Cardiac fibroblast (primary cell): ENCODE measurements at places on chromosomes 6 and 20.

- no peak for DNase-seq
Observed at GRCh38 chr6:52135217-52135616, 47.8 kb upstream of the PKHD1 start.

GRCh38 chr20:3663031-3663701, at the start of gene GFRA4:
TSS of gene GFRA4 (minus strand) at chr20:3663399. CDS start at chr20:3663399, 0 bp downstream.
- no peak for DNase-seq

DNA sequence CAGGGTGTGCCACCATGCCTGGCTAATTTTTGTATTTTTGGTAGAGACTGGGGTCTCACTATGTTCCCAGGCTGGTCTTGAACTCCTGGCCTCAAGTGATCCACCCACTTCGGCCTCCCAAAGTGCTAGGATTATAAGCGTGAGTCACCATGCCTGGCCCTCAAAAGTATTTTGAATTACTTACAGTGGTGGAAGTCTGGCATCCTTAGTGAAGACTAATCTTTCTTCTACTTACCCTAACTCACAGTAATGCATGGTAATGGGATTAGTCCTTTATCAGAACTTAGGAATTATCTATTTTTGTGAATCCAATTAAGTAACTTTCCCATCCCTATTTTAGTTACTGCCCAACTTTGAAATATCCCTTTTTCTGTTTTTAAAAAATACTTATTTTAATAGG, 3.9 kb downstream of the RWDD1 start:
- no peak for DNase-seq

DNA sequence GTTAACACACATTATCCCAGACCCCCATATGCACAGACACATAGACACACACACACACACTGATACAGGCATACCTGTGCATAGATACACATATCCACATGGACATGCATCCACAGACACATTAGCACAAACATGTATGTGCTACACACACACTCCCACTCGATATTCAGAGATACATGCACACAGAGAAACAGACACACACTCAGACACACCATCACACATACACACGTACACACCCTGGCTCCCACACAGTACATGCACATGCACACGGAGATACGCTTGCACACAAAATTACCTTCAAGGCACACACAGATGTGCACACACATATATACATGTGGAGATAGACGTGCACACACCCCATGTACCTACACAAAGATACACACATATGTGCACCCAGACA, 19.7 kb downstream of the RBM38 start:
- no peak for DNase-seq

DNA sequence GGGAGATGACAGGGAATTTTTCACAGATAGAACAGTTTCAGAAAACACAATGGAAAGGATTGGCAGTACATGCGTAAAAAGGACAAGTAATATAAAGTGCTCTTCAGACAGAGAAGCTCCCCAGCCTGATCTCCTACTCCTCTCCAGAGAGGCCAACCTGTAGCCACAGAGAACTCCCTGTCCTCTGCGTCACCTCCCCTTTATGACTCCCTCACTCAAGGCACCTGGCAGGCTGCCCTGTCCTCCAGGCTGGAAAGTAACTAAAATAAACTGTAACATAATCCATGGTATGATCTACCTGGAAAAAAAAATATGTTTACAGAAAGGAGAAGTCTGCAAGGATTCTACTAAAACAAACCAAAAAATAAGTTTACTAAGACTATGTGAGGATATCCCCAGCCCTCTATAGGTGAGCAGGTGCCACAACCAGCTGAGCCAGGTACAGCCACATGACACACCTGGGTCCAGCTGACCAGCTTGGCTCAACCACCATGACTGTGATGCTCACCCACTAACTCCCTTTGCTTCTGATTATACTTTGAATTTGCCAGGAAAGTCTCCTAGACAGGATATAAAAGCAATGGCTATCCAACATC, 29.2 kb downstream of the MBOAT1 start:
- DNase-seq: no peak

GRCh38 chr6:11632795-11633511, 95.4 kb downstream of the TMEM170B start:
- peak; percentile 90 for DNase-seq

- no peak for DNase-seq
Observed at GRCh38 chr20:48680650-48681049, 147.1 kb downstream of the PREX1 start.

GRCh38 chr20:18019068-18019467, 38.6 kb downstream of the OVOL2 start:
- DNase-seq: peak; percentile 32

DNA sequence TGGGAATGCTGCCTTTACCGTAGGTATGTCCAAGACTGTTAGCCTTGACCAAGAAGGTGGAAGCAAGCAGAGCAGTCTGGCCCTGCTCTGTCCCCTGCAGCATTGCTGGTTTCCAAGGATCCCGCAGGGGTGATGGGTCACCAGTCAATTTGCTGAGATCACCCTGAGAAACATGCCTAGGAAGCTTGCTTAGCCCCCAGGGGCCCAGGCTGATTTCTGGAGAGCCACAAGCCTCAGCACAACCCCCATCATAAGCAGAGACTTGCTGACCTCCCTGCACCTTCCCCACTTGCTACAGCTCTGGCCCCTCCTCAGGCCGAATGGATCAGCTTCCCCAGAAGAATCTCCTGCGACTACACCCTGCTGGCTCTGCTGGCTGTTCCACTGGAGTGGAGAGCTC, 21.5 kb downstream of the ARHGAP40 start:
- no peak for DNase-seq

- no peak for DNase-seq
Observed at GRCh38 chr6:30122515-30122914, 9.6 kb upstream of the TRIM31 start.

GRCh38 chr6:128521282-128521632, 858 bp upstream of the PTPRK start:
- peak; percentile 76 for DNase-seq

DNA sequence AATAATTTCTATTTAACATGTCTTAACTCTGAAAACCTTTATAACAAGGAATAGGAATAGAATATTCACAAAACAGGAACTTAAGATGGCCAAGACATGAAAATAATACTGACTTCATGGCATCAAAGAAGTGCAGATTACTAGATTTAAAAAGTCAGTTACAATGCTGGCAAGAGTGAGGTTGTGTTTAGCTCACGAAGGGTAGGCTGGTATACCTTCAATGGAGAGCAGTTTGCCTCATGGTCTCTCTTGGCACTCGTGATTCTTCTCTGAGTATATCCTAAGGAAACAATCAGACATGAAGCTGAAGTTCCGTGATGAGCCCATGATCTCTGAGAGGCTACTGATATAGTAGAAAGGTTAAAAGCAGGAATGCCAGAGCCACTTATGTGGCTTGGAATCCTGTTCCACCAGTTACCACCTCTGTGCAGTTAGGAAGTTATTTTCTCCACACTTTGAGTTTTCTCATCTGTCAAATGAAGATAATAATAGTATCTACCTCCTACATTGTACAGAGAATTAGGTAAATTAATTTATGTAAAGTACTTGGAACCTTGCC, 7.2 kb downstream of the NCOA7 start:
- no peak for DNase-seq

DNA sequence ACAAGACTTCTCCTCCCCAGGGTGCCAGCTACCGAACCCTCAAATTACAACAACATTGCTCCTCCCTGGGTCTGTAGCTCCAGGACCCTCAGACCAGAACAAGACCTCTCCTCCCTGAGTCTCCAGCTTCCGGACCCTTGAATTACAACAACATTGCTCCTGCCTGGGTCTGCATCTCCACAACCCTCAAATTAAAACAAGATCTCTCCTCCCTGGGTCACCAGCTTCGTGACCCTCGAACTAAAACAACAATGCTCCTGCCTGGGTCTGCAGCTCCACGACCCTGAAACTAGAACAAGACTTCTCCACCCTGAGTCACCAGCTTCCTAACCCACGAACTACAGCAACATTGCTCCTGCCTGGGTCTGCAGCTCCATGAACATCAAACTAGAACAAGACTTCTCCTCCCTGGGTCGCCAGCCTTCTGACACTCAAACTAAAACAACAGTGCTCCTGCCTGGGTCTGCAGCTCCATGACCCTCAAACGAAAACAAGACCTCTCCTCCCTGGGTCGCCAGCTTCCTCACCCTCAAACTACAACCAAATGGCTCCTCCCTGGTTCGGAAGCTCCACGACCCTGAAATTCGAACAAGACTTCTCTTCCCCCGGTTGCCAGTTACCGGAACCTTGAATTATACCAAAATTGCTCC, 324.5 kb downstream of the PREX1 start:
- no peak for DNase-seq

GRCh38 chr6:26596579-26597388, at the start of gene ABT1:
TSS of gene ABT1 (plus strand) at chr6:26596953. CDS start at chr6:26596983, 30 bp downstream.
- DNase-seq: peak; percentile 99

DNA sequence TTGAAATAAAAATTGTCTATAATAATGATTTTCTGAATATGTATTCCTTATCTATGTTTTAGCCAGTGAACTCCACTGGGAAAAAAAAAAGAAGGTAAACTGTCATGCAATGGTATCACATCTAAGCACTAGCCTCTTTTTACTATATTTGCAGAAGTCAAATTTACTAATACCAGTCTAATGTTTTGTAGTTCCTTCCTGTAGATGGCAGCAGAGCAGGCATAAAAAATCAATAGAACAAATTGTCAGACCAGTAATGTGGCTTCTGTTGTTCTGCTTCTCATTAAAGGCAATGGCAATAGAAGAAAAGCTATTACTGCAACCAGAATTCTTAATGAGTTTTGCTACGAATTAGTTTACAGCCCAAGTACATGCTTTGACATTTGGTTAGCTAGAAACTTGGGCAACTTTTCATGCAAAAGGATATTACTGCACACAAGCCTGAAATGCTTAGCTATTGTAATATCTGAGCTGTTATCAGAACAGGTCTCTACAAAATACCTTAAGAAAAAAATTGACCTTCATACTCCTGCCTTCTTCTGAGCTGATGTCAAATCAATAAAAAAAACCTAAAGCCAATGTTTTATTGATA, 476.9 kb downstream of the KHDRBS2 start:
- peak; percentile 1 for DNase-seq

- peak; percentile 47 for DNase-seq
Observed at GRCh38 chr6:108831104-108831503, 17.1 kb upstream of the ARMC2 start.

GRCh38 chr20:25457886-25458680, 50.6 kb downstream of the GINS1 start:
- DNase-seq: no peak

- no peak for DNase-seq
Observed at GRCh38 chr6:55266896-55267295, 60.4 kb upstream of the GFRAL start.

DNA sequence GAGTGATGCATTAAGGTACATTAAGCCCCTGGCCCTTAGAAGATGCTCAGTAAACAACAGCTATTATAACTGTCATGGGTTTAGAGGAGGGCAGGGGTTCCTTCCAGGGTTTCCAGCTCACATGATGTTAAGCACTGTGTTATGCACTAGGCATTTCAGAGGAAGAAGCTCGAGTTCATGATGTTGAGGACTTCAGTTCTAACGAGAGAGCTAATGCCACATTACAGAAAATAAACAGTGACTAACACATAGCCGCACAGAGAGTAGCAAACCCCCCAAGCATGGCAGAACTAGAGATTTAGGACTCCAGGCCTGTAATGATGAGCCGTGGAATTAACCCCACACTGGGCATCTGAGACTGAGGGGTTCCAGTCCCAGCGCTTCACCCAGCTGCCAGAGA, 105.2 kb downstream of the UNC5CL start:
- DNase-seq: no peak

DNA sequence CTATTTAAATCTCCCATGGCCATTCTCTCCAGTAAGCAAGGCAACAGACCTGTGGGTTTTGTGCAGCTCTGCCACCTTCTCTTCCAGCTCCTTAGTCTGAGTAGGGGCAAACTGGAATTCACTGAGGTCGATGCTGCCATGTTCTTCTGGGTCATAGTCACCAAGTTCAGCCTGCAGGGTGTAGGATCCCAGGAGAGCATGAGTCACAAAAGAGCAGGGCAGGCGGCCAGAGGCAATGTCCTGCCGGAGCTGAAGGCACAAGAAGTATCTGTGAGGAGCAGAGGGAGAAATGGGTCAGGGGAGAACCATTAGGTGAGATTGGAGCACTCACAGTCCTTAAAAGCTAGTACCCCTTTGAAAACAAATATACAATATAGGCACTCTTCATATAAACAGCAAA, 73.7 kb downstream of the SMLR1 start:
- peak; percentile 86 for DNase-seq

- DNase-seq: peak; percentile 63
Observed at GRCh38 chr6:53250176-53251032, 98.3 kb downstream of the ELOVL5 start.

GRCh38 chr6:85726206-85726605, 83.5 kb upstream of the SYNCRIP start:
- DNase-seq: no peak

GRCh38 chr6:12957321-12958051, 240.9 kb downstream of the PHACTR1 start:
- DNase-seq: peak; percentile 63

DNA sequence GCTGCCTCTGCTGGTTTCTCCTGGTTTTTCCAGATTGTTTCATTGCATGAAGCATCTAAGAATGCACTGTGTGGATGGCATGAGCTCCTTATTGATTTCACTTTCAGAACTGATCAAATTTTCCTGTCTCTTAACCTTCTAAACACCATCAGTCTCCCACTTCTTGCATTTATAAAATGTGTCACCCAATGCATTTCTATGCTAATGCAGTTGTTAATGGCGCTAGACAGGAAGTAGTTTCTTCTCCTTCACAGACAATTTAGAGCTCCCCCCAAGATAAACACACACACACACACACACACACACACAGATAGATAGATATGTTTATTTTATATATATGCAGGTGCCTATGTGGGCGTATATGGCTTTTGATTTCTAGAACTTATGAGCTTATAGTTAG, 45.6 kb upstream of the FOXA2 start:
- no peak for DNase-seq

GRCh38 chr6:140874066-140874465, 1258.7 kb upstream of the GJE1 start:
- no peak for DNase-seq

DNA sequence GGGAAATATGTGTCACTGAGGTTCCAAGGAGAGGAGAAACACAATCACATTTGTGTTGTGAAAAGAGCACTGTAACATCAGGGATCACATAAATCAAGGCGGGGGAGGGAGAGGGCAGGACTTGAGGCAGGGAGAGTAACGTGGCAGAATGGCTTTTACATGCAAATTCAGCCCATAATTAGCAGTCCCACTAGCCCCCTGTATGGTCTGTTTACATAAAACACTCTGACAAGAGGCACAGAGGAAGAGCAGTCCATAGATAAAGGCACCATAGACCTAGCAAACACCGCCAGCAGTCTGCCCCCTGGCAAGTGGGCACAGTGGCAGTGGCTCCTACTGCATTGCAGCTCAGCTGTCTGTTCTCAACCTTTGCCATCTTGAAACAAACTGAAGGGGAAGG, 82.7 kb downstream of the LYRM2 start:
- no peak for DNase-seq

GRCh38 chr6:108751851-108752732, 96.1 kb upstream of the ARMC2 start:
- DNase-seq: no peak

GRCh38 chr6:158026054-158026900, 44.6 kb downstream of the SYNJ2 start:
- peak; percentile 99 for DNase-seq
